ENCODE measurements at places on chromosomes 7 and 10.

DNA sequence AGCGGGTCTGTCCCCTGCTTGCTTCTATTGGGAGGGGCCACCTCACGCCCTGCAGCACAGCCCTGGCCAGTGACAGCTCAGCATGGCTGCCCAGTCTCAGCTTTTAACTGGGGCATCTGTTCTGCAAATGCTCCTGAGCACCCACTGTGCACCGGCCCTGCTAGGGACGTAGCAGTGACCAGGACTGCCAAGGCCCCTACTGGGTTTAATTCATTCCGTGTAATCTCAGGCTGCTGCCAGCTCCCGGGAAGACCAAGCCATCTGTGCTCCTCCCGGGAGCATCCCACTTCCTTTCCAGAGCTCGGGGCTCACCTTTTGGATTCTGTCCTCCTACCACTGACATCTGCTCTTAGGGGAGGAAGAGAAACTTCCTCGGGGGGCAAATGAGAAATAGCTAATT, 85.2 kb downstream of the ADARB2 start:
- no peak for DNase-seq

- no peak for DNase-seq
These were observed 939.2 kb upstream of the CELF2 start for GRCh38 chr10:10078446-10078845.

- DNase-seq, result no peak
These were observed 432.0 kb downstream of the ATRNL1 start for GRCh38 chr10:115525141-115525540.

DNA sequence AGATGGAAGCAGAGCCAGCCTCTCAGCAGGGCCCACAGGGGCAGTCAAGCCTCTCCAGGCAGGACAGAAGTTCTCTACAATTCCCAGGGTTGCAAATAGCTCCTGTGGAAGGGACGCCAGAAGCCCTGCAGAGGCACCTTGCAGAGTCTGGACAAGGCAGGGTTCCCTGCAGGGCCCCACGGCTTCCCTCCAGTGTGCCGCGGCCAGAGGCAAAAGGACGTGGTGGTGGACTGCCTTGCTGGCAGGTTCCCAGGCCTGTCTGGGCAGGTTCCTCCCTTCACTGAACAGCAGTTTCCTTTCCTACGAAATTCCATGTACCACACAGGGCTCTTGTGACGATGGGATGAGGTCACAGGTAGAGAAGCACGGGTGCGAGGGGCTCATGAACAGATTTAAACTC, 25.1 kb downstream of the UPP1 start:
- DNase-seq, result no peak

GRCh38 chr7:3520206-3520605, 219.2 kb downstream of the SDK1 start:
- no peak for DNase-seq

GRCh38 chr10:113019692-113020474, 69.8 kb downstream of the TCF7L2 start:
- DNase-seq, result no peak

GRCh38 chr10:93512565-93512964, 16.2 kb downstream of the CEP55 start:
- no peak for DNase-seq

- no peak for DNase-seq
These were observed 4.1 kb downstream of the OTUD1 start for GRCh38 chr10:23442936-23443335.

GRCh38 chr10:114313866-114314265, 74.8 kb downstream of the VWA2 start:
- no peak for DNase-seq

- DNase-seq, result no peak
These were observed 14.3 kb downstream of the STRA8 start for GRCh38 chr7:135247746-135248471.

GRCh38 chr10:6543431-6544005, 36.6 kb downstream of the PRKCQ start:
- peak; percentile 22 for DNase-seq

DNA sequence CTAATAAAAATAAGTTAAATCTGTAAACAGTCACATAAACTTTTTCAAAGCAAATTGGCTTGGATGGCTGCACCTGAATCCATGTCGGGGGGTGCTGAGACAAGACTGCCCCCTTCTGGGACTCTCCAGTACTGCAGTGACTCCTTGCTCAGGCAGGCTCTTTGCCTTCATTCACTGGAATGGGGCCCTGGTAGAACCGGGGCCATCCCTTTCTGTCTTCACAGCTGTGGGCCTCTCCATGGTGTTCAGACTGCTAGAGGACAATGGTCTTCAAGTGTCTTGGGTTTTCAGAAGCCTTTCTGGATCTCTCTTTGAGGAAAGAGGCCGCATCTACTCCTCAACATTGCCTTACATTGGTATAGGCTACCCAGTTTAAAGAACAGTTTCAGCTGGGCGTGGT, 16.1 kb upstream of the IMPDH1 start:
- peak; percentile 69 for DNase-seq

- no peak for DNase-seq
These were observed 5.7 kb upstream of the ZYX start for GRCh38 chr7:143375298-143376034.

DNA sequence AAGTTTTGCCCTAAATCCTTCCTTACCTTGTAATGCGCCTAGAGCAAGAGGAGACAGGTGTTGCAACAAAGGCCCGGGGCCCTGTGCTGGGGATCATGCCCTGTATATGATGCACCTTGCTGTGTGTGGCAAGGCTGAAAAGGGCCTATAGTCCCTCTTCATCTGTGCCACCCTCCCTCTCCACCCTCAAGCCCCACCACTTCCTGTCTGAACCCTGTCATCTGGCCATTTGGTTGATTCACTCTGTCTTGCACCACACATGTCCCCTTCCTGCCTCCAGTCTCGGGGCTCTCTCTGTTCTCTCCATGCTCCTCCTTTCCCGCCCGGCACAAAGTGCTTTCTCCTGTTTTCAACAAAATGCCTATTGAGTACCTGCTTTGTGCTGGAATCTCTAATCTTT, 11.5 kb upstream of the MALSU1 start:
- no peak for DNase-seq

GRCh38 chr10:32371101-32371500, 24.1 kb upstream of the EPC1 start:
- DNase-seq, result no peak

DNA sequence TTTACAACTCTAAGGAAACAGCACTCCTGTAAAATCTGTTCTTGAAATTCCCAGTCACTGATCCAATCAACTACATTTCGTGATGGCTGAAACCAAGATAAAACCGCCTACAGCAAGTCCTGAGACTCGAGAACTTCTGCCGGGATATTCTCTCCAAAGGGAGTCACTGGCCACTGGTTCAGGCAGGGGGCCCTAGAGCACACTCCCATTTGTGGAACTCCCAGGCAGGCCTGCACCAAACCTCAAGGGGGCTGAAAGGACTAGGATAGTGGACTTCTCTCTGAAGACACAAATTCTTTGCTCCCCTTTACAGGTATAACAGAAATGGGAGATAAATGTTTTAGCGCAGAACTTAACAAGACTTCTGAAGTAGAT, 16.3 kb downstream of the CYTH3 start:
- DNase-seq, result no peak

DNA sequence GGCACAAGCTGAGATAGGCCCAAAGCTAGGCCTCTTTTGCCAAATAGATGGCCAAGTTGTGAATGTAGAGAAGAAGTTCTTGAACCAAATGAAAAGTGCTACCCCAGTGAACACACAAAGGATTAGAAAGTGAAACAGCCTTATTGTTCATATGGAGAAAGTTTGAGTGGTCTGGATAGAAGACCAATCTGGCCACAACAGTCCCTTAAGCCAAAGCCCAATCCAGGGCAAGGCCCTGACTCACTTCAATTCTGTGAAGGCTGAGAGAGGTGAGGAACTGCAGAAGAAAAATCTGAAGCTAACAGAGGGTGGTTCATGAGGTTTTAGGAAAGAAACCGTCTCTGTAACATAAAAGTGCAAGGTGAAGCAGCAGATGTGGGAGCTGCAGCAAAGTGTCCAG, 18.7 kb upstream of the ATP6V0A4 start:
- no peak for DNase-seq

GRCh38 chr10:50622706-50623662, 772 bp downstream of the SGMS1 start:
- DNase-seq, result no peak

DNA sequence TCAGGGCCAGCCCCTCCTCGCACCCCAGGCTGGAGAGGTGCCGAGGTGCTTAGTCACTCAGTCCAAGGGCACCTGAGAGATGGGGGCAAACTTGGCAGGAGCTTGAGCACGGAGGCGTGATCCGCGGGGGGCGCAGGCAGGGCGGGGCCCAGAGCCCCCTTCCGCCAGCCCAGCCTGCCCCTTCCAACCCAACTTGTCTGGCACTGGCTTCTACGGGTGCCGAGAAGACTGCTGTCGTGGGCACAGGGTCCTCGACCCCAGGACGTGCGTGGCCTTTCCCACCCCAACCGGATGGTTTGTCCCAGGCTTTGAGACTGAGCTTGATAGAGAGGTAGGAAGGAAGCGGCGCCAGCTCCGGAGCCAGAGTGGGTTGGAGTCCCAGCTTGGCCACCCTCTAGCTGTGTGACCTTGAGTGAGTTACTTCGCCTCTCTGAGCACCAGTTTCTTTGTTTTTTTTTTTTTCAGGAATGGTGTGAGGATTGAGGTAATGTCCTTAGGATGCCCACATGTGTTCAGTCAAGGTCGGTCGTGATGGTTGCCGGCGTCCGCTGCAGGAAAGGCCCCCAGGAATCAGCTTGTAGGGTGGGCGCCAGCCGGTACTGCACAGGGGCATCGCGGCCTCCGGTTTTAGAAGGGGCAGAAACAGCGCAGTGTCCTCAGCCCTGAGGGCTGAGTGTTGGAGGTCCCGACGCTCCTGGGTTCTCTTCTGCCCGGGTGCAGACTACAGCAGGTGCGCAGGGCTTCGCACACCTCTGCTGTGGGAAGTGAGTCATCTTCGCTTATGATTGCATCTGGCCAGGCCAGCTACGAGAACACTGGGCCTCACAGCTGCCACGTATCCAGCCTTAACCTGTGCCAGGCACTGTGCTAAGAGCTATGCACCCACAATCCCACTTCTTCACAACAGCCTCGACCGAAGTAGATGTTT, 28.6 kb upstream of the VAX1 start:
- no peak for DNase-seq

- no peak for DNase-seq
These were observed 15.3 kb downstream of the LIPA start for GRCh38 chr10:89236226-89236797.

GRCh38 chr7:29883462-29884398, 77.4 kb downstream of the WIPF3 start:
- DNase-seq, result no peak

- DNase-seq, result peak; percentile 14
These were observed 51.6 kb downstream of the PRLHR start for GRCh38 chr10:118543714-118544400.

DNA sequence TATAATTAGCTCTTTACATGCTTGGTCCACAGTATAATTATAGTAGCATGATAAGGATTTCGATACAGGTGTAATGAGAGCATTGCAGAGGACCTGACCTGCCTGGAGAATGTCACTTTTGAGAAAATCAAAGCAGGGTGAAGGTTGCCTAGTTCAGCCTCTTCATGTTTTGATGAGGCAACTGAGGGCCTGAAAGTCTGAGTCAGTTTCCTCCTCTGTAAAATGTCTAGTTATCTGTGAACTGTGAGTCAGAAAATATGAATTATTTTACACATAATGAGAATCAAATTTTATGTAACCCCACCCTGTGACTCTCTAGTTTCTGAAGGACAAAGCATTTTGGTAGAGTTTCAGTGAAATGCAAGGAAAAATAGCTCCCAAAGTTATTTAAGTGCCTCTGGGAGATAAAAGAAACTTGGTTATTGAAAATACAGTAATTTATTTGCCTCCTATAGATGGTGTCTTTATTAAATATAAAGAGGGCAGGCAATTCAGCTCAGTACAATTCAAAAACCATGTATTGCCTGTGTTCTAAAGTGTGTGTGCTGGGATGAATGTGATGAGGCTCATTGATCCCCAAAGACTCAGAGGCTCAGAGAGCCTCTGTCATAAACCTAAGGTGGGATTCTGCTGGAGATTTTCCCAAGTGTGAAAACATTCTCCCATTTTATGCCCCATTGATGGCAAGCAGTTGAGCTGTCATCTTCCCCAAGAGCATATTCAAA, 37.3 kb upstream of the SAMD9L start:
- DNase-seq, result no peak

- DNase-seq, result no peak
These were observed 41.9 kb downstream of the PDE6C start for GRCh38 chr10:93654201-93654600.

GRCh38 chr7:41247143-41247865, 455.6 kb downstream of the INHBA start:
- no peak for DNase-seq

- DNase-seq, result no peak
These were observed 15.2 kb upstream of the TPST1 start for GRCh38 chr7:66189695-66190503.

DNA sequence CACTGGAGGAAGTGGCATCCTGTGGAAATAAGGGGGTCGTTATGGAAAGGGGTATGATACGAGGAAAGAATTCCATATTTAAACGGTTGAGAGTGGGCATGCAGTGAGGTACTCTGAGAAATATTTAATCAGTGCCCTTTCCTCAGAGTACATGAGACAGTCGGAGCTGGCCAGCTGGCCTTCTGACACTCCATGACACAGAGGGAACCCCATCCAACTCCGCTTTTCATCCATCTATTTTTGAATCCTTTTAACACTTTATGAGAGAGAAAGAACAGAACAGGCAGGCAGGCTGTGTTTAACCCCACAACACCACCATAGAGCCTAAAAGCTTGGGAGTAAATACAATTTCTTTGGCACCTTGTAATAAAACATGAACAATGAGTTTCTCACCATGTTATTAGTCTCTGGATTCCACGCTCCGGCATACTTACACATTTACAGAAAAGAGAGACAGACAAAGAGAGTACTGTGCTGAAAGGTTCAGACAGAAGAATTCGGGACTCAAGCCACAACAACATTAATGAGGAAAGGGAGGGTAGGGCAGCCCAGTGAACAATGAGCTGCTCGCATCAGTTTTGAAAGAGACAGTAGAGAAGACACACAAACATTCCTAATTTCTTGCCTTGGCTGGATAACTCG, 124.2 kb upstream of the PDLIM1 start:
- no peak for DNase-seq

DNA sequence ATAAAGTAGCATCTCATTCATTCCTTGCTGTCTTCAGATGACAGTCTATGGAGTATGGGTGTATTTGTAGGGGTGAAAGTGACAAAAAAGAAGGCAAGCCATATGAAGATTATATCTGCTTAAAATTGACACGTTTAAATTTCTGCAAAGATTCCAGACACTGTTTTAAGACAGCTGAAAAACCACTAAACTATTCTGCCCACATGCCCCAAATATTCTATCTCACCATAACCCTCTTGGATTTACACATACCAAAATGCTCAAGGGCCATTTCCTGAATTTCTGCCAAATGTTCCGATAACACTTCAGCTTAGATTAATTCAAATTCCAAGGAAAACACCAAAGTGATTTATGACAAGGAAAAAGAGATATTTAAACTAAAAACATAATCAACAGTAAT, 99.9 kb upstream of the IL6 start:
- DNase-seq, result no peak

DNA sequence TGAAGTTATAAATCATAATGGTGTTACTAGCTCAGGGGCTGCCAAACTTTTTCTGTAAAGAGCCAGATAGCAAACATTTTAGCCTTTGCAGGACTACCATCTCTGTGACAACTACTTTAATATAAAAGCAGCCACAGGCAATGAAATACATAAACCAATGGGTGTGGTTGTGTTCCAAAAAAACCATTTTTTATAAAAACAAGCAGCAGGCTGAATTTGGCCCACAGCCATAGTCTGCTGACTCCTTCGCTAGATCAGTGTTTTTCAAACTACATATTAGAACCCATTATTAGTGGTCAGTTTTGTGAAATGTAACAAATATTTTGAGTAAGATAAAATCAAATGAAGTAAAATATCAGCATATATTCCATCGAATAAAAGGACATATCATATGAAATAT, 13.6 kb downstream of the GNG11 start:
- no peak for DNase-seq

GRCh38 chr7:26853788-26854393, 10.5 kb downstream of the SKAP2 start:
- no peak for DNase-seq

Measured in stimulated activated CD4-positive, alpha-beta T cell treated with anti-CD3 and anti-CD28 coated beads, TNF-alpha, amount 100 ng/mL, for 24 hours (primary cell).